ENCODE measurements at places on chromosomes 2 and 18. TPM values are rescaled to one million over a fixed set of nuclear protein-coding genes. Genes with fewer than 3 reads are reported as not detected.

Gene TLK1
- 58.2 TPM for total RNA-seq

DNA sequence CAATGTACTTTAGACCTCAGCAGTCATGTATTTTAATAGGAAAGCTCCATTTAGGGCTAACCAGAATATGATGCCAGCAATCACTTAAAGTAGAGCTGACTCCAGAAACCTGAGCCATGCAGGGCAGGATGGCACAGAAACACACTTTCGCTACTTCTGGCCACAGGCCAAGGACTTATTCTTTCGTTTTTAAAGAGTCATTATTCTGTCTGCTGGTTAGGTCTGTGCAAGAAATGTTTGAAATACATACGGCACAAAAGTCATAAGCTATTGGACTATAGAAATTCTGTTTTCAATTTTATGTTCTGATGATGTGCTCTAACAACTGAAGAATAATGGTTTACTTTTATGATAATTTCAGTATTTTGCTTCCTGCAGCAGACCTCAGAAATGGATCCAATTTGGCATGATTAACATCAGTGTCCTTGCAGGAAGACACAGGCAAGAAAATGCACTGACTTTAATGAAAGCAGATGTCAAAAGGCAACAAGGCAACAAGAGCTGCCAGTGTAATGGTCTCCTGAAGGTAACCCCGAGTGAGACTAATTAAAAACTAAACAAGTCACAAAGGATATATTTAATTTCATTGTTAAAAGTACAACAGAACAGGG, 114.4 kb upstream of the CHRNA1 start:
- H3K36me3 ChIP-seq = no peaks in the 10 kb centered on the region
- H3K4me1 ChIP-seq = no peaks in the 10 kb centered on the region
- no peaks in the 10 kb centered on the region for H3K27me3 ChIP-seq
- DNase-seq = no peak
- peak overlapping the region; percentile 38 for H3K4me3 ChIP-seq

- no peak for DNase-seq
- H3K36me3 ChIP-seq = peaks cover 31% of the 10 kb centered on the region
- H3K4me3 ChIP-seq = no peak overlapping the region
- no peak overlapping the region for H3K27ac ChIP-seq
Measured at GRCh38 chr2:23757686-23758433, 169.1 kb downstream of the ATAD2B start.

Gene VSNL1
- total RNA-seq = 1.6 TPM

Gene RGPD3
- 0.21 TPM for total RNA-seq
